ENCODE measurements at places on chromosomes 16 and 17.

DNA sequence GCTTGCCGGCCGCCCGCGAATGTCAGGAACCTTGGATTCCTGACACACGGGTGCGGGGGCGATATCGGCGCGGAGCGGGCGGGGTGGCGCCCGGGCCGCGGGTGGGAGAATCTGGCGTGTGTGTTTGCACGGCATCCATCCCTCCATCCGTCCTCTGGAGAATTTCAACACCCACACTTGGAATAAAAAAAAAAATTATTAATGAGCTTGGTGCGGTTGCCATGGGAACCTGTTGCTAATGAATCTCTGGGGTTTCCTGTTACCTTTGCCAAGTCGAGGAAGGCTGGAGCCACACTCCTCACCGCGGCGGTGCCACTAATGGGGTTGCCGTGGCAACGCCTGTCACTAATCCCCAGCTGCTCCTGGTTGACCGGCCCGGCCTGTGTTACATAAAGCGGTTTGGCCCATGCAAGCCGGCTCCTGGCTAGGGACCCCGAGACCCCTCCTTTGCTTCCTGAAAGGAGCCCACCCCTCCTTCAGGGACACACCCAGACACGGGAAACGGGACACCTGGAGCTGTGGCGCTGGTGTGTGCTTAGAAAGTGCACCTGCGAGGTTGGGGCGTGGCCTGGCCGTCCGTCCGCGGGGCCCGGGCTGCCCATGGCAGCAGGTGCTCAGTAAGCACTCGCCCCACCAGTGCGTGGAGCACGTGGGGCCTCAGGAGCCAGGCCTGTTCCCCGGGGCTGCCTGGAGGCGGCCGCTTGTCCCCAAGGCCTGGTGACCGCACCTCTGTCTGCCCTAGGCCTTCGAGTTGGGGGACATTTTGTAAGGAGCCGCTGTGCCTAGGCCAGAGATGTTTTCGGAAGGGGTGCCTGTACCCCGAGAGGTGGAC, 14.6 kb downstream of the CACNA1H start:
- DNase-seq = no peak

DNA sequence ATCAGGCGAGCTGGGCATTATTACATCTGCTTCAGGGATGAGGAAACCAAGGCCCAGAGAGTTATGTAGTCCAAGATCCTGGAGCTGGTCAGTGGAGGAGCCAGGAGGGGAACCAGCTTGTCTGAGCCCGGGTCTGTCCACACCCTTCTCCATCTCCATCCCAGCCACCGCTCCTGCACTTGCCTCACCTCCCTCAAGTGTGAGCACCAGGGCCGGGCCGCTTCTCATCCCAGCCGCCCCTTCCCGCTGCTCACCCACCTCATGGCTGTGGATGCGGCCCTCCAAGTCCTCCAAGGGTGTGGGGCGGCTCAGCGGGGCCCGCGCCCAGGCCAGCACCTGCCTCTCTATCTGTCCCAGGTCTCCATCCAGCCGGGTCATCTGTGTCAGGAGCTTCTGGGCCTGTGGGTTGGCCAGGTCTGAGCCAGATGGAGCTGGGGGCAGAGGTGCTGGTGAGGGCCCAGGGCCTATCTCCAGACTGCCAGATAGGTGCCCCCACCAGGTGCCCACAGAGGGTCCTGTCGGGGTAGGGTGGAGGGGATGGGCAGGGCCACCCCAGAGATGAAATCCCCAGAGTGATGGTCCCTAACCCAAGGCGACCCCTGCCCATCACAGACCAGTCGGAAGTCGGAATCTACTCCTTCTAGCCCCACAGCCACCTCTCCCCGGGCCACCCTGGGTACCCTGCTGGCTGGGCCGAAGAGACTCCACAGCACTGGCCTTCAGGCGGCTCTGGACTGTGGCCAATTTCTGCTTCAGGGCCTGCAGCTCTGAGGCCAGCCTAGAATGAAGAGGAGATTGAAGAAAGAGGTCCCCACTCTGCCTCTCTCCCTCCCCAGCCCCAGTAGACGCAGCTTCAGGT, 9.4 kb downstream of the EVPL start:
- no peak for DNase-seq

DNA sequence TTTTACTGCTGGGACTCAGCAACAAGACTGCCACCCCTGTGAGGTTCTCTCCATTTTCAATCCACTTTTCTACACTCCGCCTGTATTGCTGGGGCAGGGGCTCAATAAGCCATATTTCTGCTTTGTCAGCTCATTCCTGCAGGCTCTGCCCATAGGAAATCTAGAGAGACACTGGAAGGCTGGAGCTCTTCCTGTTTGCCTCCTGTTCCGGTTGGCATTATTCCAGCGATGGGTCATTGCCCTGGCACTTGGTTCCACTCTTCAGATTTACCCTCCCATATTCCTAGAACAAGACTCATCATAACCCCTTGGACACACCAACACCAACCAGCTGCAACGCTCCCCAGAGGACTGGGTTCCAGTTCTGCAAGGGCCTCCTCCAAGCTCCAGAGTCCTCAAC, 210.4 kb downstream of the CA10 start:
- DNase-seq = peak; percentile 31

DNA sequence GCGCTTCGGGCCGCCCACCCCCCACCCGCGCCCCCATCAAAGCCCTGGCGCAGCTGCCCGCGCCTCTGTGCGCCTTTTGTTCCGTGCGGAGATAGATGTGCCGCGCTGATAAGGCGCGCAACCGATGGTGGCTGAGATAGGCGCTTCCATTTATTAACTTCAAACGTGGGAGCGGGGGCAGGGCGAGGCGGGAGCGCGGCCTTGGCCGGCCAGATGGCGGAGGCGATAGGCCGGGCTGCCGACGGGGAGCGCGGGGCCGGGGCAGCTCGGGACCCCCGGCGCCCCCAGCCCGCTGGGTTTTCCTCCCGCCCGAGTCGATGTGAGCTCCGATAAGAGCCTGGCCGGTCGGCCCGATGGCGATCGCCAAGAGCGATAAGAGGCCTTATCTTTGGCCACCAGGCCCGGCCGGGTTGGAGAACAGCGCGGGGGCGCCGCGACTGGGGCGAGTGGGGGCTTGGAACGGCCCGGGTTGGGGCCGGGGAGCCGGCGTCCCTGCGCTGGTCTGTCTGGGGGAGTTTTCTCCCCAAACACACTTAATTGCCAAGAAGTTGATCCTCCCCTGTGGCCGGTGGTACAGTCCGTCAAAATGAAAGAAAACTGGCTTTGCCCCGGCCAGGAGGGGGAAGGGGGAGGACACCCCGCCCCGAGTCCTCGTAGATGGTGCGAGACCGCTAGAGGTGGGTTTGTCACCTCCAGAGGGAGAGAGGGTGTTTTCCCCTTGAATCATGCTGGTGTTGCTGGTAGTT, 2.7 kb downstream of the ZFPM1 start:
- DNase-seq = no peak

DNA sequence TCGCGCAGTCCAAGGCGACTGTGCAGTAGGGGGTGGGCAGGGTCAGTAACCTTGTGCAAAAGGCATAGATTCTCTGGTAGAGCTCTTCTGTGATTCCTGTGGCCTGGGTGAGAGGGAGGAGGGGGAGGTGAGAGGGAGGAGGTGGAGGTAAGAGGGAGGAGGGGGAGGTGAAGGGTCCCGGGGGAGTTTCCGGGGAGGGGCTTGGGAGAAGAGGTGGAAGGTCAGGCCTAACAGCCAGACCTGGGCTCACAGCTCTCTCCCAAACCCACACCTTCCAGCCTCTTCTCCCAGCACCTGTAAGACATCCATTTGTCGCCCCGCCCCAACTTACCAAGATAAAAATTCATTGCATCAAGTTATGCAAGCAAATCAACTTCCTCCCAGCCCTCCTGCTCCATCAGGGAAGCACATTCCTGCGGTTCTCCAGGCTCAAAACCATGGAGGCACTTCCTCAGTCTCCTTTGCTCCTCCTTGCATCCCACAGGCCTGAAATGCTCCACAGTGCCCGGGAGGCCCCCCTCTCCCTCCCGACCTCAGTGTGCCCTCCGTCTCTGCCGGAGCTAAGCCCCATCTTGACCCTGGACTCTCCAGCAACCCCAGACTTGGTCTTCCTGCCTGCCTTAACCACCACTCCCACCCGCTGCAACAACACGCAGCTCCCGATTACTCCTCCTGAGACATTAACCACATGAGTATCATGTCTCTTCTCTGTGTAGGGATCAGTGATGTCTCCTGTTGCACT, 30.5 kb downstream of the PIK3R6 start:
- no peak for DNase-seq

DNA sequence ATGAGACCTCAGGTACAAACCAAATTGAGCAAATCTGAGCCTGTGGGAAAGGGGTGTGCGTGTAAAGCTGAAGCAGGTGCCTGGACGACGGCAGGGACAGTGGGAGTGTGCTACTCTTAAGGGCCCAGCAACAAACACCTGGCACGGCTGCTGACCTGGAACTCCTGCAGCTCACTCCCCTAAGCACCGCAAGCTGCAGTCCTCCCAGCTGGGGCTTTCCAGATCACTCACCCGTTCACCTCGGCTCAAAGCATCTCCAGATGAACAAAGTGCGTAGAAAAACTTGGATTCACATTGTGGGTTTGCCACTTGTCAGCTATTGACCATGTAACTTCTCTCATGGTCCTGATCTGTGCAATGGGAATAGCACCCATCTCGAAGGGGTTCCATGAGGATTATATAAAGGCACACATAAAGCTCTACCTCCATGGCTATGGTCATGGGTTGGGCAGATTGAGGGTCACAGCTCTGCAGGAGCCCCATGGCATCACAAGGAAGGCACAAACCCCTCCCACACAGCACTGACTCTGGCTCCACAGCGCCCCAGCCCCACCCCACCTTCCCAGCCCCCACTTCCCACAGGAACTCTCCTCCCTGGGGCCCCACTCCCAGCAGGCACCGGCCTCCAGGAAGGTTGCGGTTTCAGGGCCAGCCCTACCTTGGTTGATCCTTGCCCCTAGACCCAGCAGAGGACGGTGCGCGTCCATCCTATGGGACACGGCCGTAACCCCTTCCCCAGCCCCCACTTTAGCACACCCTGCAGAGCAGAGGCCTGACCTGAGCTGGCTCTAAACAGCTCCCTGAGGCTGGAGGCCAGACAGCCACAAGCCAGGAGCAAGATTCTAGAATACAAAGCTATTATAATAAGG, 21.9 kb downstream of the ST3GAL2 start:
- DNase-seq = no peak

GRCh38 chr17:74610108-74610507, 13.4 kb downstream of the CD300E start:
- no peak for DNase-seq

GRCh38 chr17:10557422-10557821, 8.0 kb upstream of the MYH2 start:
- DNase-seq = no peak

DNA sequence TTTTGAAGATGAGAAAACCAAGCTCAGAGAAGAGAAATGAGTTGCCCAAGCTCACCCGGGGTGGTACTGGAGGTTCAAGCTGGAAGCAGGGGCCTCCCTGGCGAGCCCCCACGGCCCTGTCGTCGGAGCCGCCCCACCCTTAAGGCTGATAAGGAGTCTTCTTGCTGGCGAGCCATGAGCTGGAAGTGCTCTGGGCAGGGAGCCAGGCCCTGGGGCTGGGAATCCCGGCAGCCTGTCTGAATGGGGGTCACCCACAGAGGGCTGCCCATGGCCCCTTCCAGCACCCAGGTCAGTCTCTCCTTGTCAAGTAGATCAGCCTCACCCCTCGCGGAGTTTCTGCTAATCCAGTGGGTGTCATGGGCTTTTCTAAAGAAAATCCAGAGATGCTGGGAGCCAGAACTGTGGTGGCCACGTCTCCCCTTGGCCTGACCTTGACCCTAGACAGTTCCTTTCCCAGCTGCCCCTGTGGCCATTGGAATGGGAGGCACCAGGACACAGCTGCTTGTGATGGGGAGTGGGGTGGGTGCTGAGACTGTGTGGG, 1.2 kb upstream of the P2RX1 start:
- DNase-seq = no peak

DNA sequence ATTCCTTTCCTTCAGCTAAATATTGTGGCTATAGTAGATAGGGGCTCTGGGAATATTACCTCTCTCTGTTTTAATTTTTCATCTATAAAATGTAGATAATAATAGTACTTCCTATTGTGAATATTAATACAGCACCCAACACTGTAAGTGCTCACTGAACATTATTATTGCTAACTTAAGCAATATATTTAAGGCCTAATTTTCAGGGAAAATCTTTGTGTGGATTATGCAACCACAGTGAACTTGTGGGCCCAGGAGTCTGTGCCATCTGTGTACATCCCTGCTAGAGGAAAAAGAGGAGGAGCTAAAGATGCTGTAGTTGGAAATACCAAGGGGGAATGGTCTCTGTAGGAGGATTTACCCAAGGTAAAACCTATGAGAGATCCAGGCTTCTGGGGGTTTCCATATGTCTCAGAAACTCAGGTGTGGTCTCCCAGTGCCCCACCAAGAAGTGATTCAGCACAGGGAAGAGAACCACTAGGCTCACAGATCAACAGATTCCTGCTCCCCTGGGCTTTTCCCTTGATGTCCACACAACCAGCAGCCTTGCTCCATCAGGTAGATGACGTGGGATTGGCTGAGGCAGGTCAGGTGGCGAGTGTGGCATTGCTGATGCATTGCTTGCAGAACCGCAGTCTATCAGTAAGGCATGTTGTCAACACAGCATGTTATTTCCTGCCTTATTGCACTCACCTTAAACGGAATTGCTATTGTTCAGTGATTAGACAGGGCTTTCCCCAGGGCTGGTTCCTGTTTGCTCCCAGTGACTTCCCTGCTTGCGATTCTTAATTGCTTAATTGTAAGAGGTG, 1.6 kb upstream of the N4BP1 start:
- no peak for DNase-seq

- DNase-seq = no peak
Observed at GRCh38 chr16:57852189-57852588, 49.9 kb upstream of the KIFC3 start.

DNA sequence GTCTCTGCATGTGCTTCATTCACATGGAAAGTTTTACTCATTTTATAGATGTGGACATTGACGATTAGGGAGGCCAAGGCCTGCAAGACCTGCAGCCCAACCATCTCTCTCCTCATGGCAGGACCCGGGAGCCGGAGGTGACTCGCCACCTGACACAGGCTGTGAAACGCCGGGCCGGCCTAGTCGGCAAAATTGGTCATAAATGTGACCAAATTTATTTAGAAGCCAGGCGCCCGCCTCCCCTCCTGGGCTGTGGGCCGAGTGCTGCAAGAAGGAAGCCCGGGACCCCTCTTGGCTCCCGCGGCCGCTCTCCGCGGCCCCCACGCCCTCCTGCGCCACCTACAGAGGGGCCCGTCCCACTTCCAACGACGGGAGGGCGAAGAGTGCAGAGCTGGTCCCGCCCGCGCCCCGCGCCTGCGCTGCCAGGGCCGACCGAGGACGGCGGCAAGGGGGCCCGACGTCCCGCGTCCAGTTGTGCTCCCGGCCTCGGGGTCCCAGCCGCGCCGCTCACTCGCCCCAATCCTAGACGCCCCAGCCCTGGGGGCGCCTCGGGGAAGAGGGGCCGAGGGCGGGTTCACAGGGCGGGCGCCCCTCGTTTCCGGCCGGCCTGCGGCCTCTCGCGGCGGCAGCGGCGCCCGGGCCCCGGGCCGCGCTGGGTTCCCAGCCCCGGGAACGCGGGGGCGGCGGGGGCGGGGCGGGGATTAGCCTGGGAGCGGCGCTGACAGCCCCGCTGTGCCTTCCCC, 47.5 kb downstream of the WNT3 start:
- DNase-seq = no peak
